HepG2 (cell line): ENCODE measurements at places on chromosomes 2 and 18. TPM values are rescaled to one million over a fixed set of nuclear protein-coding genes. Genes with fewer than 3 reads are reported as not detected.

Gene SLC9A4
- total RNA-seq = not detected in 2 replicates

Gene PLA2R1
- total RNA-seq = not detected in 2 replicates

Gene MYO7B
- total RNA-seq = not detected in 2 replicates

Gene SRD5A2
- not detected in 2 replicates for total RNA-seq

Gene SCN9A
- total RNA-seq = 11.8 and 15.3 TPM in 2 replicates

Gene CFAP65
- total RNA-seq = not detected in 2 replicates

Gene ASIC4
- total RNA-seq = not detected in 2 replicates

Gene GALNT14
- not detected in 2 replicates for total RNA-seq

Gene BCL2
- total RNA-seq = 0.42 and 0.53 TPM in 2 replicates

Gene EVX2
- not detected in 2 replicates for total RNA-seq
